ENCODE measurements at places on chromosomes 2 and 18.
A peak's percentile ranks its signal among the peaks of the same experiment; 100 is the strongest.

DNA sequence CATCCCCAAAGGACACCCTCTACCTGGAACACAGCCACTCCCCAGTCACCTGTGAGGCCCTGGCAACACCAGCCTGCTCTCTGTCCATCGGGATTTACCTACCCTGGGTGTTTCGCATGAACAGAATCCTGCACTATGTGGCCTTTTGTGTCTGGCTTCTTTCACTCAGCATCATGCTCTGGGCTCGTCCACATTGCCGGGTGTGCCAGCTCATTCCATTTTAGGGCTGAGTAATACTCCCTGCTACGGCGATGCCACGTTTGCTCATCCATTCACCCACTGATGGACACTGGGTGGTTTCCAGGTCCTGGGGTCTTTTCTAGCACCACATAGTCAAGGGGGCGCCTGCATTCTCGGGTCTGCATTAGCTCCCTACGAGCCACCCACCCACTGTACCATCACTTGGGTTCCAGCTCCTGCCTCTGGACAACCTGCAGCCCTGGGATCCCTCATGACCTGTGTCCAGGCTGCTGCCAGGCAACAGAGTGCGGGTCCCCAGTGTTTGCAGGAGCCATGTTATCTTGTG is 22.0 kb downstream of the KCNF1 start:
- no peak for DNase-seq

- DNase-seq = peak; percentile 15
These were observed 125.7 kb upstream of the SNTG2 start for GRCh38 chr2:824954-825353.

DNA sequence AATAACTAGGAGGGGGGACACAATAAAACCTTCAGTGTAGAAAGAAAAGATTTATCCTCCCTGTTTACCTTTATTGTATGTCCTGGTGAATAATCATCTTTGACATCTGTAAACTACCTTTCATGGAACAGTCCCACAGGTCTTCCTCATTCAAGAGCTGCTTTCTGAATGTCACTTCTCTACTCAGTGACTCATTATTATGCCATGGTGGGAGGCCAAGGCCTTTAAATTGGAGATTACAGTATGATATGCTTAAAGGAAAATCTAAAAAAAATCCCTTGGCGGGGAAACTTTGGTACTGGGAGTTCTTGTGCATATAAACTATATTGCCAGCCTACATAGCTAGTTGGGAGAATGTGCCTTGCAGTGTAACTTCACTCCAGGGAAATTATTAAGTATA is 713.0 kb downstream of the TDRD15 start:
- DNase-seq = no peak

- DNase-seq = peak; percentile 75
These were observed 216.0 kb downstream of the TGIF1 start for GRCh38 chr18:3665780-3666525.

GRCh38 chr2:11344956-11345677 is 681 bp upstream of the ROCK2 start:
- DNase-seq = no peak

GRCh38 chr18:79615091-79615490 is 64.5 kb upstream of the CTDP1 start:
- DNase-seq = no peak

DNA sequence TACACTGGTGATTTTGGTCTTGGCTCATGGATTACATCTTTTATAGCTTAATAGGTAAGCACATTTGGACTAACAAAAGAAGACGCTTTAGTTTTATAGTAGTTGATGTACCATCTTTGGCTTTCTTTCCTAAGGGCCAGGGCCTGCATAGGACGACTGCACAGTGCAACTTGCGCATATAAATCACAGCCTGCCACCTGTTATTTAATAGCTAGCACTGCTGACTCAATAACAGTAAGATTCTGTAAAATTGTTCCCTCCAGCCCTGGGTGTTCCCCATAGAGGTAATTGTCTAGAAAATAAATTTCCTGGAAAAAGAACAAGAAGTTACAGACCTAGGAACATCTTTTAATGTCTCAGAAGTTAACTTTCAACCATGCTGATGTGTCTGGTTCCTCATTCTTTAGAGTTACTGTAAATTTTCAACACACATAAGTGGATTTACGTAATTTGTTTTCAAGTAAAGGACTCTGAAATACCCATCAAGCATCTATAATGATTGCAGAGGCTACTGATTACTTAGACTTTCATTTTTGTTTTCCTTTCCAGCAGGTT is 594.2 kb upstream of the NXPH2 start:
- no peak for DNase-seq

DNA sequence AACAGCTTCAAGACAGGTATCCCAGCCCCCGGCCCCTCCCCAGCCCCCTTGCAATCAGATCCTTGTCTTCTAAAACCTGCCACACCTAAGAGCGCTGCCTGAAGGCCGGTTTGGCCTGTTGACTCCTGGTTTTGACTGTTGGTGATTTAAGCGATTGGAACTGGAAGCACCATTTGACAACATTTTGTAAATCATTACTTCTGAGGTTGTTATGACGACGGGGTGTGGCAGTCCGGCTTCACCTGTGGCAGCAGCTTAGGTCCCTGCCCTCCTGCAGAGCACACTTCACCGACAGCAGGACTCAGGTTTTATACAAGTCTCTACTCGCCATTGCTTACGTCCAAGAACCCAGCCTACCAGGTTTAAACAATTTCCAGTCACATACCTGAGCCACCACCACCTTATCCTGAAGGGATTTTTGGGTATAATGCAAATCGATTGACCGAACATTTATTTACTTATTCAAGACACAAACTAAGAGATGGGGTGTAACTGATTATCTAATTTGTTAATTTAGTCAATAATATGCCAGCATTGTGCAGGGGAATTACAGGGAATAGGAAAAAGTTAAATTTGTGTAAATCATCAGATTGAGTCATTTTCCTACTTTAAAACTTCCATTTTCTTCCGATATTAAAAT is 707 bp upstream of the DGUOK start:
- no peak for DNase-seq

DNA sequence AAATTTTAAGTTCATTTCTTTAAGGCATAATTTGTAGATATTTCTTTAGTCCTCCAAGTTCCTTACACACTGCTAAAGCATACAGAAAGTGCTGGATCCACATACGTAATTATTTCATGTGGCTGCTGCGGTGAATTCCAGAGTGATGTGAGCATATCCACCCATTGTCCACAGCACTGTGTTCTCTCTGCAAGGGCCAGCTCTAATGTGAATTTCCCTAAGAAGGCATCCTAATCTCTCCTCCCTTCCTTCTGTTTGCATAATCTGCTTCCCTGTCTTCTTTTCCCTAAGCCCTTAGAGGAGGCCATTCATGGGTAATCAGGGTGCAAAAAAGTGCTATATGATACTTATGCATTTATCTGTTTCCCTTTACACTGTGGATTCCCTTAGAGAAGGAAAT is 57.2 kb downstream of the COBLL1 start:
- no peak for DNase-seq

DNA sequence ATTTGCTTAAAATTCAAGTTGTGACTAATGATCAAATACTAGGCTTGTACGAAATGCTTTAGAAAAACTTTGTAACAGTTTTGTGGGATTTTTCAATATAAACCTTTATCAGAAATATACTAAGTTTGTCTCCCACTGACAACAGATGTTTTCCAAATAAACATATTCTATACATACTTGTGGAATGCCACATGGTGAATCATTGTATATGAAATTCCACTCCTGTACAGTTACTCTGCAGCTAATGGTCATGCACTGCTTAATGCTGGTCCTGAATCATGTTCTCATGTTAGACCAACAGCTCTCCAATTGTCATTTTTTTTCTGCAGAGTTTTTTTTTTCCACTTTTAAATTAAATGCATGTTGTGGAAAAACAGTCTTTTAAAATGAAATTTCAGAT is 90.1 kb downstream of the DPP4 start:
- no peak for DNase-seq

- no peak for DNase-seq
These were observed 126.6 kb downstream of the UBE2E3 start for GRCh38 chr2:181106789-181107627.

DNA sequence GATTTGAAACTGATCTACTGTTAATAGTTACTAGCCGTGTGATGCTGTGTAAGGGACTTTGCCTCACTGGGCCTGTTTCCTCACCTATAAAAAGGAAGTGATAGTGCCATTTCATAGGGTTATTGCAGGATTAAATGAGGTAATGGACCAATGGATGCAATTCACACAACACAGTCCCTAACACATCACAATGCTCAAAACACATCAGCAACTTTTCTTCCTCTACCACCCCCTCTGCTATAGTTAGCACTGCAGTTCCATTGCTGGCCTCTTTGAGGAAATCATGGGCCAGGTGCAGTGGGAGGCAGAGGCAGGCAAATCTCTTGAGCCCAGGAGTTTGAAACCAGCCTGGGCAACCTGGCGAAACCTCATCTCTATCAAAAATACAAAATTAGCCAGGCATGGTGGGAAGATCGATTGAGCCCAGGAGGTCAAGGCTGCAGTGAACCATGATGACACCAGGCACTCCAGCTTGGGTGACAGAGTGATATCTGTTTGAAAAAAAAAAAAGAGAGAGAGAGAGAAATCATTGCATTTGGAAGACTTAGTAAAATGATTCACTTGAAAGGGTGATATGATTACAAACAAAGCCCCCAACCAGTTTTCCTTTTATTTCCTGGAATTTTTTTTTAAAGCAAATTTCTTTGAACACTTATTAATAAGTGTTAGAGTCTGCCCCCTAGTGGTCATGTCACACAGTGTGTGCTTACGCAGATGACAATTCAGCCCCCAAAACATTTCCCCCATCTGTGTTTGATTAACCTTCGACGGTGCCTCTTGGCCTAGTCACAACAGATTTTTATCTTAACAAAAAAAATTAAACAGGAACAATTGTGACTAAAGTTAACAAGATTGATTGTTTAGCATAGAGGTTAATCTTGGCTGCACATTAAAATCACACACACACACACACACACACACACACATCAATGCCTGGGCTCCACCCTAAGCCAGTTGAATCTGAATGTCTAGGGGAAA is 88.6 kb upstream of the BCL11A start:
- no peak for DNase-seq

DNA sequence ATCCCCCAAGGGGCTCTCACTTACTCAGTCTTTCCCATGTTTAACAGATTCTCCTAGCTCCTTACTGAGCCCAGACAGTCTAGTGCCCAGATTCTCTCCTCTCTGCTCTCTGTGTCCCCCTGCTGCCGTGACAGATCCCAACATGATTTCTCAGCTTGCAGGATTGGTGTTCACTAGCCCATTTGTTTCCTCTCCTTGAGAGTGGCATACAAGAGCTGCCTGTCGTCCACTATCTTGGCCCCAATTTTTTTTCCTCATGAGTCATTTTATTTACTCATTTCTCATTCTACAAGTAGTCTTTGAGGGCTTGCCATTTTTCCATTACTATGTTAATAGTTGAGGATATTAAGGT is 199.9 kb upstream of the FN1 start:
- no peak for DNase-seq

DNA sequence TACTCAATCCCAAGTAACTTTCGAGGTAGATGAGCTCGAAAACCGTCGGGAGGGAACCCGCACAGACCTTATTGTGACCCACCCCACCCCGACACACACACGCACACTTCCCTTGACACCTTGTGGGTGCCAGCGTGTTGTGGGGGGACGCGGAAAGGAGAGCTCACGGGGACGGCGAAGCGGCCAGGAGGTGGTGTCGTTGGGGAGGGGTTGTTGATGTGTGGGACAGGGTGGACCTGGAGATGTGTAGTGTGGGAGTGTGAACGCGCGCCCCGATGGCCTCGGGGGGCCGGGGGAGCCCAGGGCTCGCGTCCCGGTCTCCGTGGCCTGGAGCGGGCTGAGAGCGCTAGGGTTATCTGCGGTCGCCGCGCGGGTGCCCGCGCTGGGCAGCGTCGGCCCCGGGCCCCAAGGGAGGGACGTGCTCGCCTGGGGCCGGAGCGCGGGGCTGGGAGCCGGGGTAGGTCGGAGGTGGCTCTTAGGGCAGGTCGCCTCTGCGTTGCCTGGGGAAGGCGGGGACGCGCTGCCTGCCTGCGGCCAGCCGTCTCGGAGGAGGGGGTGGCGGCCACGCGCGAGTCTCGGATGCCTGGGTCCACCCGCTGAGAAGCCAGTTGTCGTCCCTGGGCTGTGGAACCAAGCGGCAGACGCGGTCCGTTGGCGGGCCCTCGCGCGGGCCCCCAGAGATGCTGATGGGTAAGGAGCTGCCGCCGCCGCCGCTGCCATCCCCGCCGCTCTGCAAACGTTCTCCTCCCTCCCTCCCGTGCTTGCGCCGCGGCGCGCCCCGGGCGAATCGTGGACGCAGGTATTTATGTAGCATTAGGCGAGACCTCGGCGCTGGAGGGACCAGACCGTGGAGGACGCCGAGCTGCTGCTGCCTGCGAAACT is 1.6 kb downstream of the KLHL29 start:
- no peak for DNase-seq

All from NCI-H2107 (cell line).